Fibroblast of lung (primary cell): ENCODE measurements at places on chromosomes 1 and 21. TPM values are rescaled to one million over a fixed set of nuclear protein-coding genes. Genes with fewer than 3 reads are reported as not detected.

The DDR2 gene
- 144 and 192 TPM in 2 replicates for polyA plus RNA-seq

DNA sequence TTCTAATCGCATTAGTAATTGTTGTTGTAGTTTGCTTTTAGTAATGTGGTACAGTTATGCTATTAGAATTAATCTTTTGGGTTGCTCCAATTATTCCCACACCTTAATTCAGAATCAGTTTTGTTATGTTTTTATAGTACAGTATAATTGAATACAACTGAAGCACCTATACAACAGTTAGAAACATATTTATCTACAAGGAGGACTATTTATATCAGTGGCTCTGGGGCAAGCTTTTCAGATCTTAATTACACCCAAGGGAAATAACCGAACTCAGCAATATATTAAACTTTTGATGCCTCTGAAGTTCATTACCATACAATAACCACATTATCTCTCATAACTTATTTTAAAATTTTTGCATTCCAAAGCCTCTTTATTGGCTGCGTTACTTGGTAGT is 74.4 kb downstream of the LHX9 start:
- H3K4me1 ChIP-seq = no peaks in the 10 kb centered on the region
- no peak for DNase-seq
- no peak overlapping the region for H3K27ac ChIP-seq
- no peaks in the 10 kb centered on the region for H3K27me3 ChIP-seq
- no peak overlapping the region for H3K4me3 ChIP-seq
- H3K36me3 ChIP-seq = no peaks in the 10 kb centered on the region

- H3K27me3 ChIP-seq = no peaks in the 10 kb centered on the region
- DNase-seq = no peak
- no peaks in the 10 kb centered on the region for H3K4me1 ChIP-seq
- no peaks in the 10 kb centered on the region for H3K36me3 ChIP-seq
- H3K4me3 ChIP-seq = no peak overlapping the region
- no peak overlapping the region for H3K27ac ChIP-seq
Observed at GRCh38 chr1:30508175-30508448, 215.3 kb downstream of the MATN1 start.

GRCh38 chr1:64469977-64470664 is at the start of gene CACHD1:
CACHD1 (plus strand) TSS chr1:64470129; CDS start chr1:64470745, 616 bp downstream.
- H3K27me3 ChIP-seq = peaks cover 5% of the 10 kb centered on the region
- peaks cover 2% of the 10 kb centered on the region for H3K4me1 ChIP-seq
- H3K36me3 ChIP-seq = no peaks in the 10 kb centered on the region
- peak; percentile 82 for DNase-seq
- peak within 1 kb of the TSS; percentile 75 for H3K4me3 ChIP-seq

The DTL gene
- polyA plus RNA-seq = 8.7 and 28.6 TPM in 2 replicates

GRCh38 chr1:55140546-55140983 is 74.6 kb downstream of the USP24 start:
- peaks cover 14% of the 10 kb centered on the region for H3K36me3 ChIP-seq
- H3K4me3 ChIP-seq = no peak overlapping the region
- H3K27me3 ChIP-seq = no peaks in the 10 kb centered on the region
- peak; percentile 89 for DNase-seq

The ALX3 gene
- not detected in 2 replicates for polyA plus RNA-seq

- H3K36me3 ChIP-seq = no peaks in the 10 kb centered on the region
- H3K27ac ChIP-seq = no peak overlapping the region
- H3K4me1 ChIP-seq = peaks cover 8% of the 10 kb centered on the region
- no peaks in the 10 kb centered on the region for H3K27me3 ChIP-seq
- DNase-seq = no peak
Observed at GRCh38 chr21:37821786-37822450, 94.3 kb downstream of the KCNJ6 start.

DNA sequence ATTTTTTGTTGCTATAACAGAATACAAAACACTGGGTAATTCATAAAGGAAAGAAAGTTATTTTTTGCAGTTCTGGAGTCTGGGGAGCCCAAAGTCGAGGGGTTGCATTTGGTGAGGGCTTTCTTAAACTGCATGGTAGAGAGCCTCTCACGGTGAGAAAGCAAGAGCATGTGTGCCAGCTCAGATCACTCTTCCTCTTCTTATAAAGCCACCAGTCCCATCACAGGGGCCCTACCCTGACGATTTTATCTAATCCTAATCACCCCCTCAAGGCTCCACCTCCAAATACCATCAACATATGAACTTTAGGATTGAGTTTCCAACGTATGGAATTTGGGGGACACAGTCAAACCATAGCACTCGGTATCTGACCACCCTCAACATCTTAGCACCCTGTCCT is 1.0 kb upstream of the STRIP1 start:
- H3K4me1 ChIP-seq = peaks cover 2% of the 10 kb centered on the region
- no peaks in the 10 kb centered on the region for H3K27me3 ChIP-seq
- no peak for DNase-seq
- H3K36me3 ChIP-seq = peaks cover 3% of the 10 kb centered on the region

DNA sequence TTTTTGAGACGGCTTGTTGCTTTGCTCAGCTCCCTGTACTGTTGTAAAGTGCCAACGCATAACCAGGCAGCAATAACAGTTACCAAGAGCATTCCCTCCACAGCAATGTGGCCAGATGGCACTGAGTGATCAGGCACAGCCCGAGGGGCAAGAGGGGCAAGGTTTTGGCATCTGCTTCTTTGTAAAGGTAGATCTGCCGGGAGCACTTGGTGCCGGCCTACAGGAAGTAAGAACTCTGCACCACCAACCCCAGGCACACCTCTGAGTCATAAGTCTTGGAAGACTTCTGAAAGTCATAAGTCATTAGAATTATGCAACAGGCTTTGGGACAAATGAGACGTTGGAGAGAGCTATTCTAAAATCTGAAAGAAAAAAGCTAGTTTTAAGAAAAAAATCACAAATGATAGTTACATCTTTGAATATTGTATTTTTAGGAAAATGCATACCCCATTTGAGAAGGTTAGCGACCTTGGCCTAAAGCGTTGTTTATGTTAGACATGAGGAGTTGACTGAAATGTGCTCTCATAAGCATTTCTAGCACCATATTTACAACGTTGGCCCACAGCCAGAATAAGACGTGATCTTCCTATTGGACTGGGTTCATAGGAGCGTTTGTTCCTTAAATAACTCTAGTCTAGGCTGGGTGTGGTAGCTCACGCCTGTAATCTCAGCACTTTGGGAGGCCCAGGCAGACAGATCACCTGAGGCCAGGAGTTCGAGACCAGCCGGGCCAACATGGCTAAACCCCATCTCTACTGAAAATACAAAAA is 37.7 kb upstream of the MAP10 start:
- H3K4me1 ChIP-seq = no peaks in the 10 kb centered on the region
- peak; percentile 90 for DNase-seq
- H3K4me3 ChIP-seq = no peak overlapping the region
